Stimulated activated CD4-positive, alpha-beta T cell treated with anti-CD3 and anti-CD28 coated beads, Interleukin-15, amount 100 ng/mL, for 24 hours (primary cell): ENCODE measurements at places on chromosomes 3 and 15.

DNA sequence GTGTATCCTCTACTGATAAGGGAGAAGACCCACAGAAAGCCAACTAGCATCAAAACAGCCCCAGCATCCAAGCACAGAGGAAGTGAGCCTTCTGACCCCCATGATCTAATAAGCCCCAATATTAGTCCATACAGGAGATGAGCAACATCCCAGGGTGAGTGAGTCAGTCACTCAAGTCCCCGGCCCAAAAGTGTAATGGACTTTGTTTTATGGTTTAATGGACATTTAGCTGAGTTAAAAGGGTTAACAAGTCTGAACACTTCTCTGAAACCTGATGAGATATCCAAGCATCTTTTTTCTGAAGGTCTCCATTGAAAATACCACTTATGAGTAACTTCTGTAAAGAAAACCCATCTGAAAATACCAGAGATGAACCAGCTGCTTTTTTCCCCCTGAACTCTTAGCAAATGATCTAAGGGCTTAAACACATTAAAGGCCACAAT lies 115.6 kb downstream of the GREM1 start:
- no peak for DNase-seq

DNA sequence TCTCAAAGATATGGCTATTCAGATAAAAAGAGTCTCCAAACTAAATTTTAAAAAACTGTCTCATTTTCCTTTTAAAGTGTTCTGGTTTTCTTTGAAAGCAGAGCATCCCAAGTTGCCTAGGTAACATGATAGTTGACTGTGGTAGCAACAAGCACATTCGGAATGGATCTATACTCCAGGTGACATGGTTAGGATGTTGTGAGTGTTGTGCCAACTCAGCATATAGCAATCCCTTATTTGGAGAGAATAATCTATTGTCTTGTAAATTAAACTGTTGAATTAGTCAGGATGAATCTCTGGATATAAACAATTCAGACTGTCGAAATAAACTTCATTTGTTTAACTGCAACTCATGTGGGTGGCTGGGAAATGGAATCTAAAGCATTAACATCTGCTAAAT lies 418.6 kb downstream of the TUSC7 start:
- DNase-seq, result no peak

- no peak for DNase-seq
Observed at GRCh38 chr3:141129049-141129448, 77.9 kb downstream of the SPSB4 start.

GRCh38 chr15:62269504-62269903 lies 104.4 kb upstream of the C2CD4B start:
- no peak for DNase-seq

DNA sequence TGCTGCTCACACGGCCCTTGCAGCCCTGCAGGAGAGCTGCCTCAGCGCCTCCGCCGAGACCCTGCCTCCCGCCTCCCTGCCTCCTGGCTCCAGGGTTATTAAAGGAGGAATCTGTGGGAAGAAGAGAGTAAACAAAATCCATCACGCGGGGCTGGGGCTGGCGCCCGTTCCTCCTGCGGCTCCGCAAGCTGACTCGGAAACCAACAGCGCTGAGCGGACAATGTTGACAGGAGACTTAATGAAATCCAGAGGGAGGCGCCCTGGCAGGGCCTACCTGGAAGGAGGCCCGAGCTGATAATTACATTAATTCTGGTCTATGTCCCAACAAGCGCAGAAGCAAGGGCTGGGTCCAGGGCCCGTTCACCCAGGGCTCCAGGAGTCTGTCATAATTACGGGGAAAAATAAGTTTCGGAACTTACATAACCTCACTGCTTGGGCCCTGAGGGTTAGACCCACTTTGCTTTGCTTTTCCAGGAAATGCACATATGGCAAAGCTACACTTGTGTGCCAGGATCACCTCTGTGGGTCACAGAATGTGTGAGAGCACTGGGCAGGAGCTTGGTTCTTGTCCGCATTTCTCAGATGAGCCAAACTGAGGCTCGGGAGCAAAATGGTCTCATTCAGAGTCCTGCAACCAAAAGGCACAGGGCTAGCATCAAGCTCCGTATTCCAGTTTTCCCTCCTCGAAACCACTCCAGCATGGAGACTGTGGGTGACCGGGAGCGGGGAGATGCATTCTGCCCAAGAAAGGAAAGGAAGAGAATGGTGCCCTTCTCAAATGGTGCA lies 43.8 kb upstream of the SLC6A6 start:
- DNase-seq, result no peak

DNA sequence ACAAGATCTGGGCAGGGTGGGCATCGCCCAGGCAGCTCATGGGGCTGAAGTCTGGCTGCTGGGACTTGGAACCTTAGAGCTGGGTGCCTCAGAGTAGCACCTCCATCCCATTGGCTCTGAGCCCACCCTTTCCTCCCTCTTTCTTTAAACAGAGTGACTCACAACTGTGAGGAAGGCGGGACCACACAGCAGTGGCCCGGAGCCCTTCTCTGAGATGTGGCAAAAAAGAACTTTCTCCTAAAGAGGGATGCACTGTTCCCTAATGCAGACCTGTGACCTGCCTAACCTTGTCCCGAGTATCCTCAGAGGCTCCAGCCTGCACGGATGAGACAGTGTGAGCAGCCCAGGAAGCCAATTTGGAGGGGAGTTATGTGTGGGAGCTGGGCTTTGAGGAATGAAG lies 23.6 kb downstream of the PRR20G start:
- no peak for DNase-seq

DNA sequence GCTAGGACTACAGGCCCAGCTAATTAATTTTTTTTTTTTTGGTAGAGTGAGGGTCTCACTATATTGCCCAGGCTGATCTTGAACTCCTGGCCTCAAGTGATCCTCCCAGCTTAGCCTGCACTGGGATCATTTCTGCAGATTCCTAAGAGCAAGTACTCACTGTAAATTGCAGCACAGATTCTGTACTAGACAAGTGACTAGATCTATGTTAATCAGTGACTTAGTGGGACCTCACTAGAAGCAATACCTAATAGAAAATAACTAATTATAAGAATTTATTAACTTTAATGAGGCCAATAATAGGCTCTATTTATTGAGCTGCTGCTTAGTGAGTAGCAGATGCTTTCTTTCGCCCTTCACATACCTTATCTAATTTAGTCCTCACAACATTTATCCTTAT lies 10.6 kb upstream of the UTS2B start:
- DNase-seq, result no peak

GRCh38 chr3:57434041-57434440 lies 110.1 kb downstream of the DNAH12 start:
- DNase-seq, result no peak

DNA sequence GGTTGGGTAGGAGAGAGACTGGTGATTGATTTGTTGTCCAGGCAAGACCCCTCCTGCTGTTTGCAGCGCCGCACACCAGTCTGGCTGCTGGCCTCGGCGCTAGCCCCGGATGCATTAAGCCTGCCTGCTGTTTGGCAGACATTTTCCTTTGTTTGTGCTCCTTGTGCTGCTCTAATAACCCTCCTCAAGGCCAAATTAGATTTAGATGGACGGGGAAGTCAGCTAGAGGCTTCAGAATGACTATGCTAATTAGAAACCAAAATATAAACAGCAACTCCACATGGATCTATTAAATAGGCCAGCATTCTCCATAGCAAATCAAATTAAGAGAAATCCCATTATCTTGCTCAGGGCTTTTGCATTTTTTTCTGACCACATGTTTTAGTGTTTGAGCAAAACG lies 445.2 kb downstream of the SQOR start:
- no peak for DNase-seq

DNA sequence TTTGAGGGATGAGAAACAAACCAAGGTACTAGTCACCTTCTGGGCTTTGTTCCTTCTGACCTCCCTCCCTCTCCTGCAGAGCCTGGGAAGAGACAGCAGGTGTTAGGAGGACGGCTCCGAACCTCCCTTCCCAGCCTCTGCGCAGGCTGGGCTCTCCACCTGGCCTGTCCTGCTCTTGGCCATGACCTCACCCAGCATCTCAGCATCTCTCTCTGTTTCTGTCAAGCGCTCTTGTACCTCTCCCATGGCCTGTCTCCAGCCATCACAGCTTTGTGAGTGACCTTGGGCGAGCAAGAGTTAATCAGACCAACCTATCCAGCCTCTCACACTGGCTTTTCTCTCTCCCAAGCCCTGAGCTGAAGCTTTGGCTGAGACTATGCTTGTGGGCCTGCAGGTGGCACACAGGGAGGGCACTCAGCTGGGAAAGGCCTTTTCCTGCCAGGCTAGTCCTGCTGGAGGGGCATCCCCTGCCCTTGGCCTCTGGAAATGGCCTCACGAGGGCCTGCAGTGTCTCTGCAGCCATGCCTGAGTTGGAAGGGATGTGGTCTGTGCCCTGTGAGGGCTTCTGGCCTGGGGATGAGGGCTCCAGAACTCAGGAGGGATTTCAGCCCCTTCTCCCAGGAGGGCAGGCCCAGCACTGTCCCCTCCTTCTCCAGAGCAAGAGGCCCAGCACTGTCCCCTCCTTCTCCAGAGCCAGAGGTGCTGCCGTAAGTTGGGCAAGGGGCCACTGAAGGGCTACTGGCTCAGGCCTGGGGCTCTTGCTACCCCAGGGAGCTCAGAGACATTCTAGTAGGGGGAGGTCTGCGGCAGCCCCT lies 2.1 kb downstream of the CHST13 start:
- no peak for DNase-seq

DNA sequence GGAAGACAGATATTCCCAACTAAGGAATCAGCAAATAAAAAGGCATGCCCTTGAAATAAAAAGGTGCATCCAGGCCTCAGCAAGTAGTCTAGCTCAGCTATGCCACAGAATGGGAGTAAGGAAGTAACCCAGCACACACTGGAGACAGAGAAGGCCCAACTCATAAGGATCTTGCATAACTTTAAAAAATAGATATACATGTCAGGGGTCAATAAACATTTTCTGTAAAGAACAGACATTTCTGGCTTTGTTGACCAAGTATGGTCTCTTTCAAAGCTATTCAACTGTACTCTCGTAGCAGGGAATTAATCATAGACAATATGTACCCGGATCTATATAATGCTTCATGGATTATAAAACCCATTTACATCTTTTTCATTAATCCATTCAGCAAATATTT lies 449.3 kb downstream of the TAFA4 start:
- no peak for DNase-seq

DNA sequence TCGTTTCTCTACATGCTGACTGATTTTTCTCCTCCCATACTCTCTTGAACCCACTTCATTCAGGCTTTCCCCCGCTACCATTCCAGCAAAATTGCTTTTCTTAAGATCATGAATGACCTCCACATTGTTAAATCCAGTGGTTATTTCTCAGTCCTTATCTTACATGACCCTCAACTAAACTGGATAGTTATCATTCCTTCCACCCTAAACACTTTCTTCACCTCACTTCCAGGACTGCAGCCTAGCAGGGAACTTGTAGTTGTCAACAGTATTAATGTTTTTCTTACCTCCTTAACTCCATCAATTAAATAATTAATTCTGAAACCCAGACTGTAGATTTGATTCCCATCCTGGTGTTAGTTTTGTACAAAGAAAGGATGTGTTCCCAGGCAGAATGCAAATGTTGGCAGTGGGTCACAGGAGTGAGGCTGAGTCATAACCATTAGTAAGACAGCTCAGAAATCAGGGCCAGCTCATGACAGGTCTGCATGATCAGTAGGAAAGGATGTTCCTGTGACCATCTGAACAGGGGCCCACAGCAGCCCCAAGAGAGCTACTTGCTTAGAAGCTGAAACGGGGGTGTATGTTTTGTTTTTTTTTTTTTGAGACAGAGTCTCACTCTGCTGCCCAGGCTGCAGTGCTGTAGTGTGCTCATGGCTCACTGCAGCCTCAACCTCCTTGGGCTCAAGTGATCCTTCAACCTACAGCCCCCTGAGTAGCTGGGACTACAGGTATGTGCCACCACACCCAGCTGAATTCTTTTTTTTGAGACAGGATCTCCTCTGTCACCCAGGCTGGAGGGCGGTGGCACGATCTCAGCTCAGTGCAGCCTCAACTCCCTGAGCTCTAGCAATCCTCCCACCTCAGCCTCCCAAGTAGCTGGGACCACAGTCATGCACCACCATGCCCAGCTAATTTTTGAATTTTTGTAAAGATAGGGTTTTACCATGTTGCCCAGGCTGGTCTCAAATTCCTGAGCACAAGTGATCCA lies 9.1 kb downstream of the BCL2L10 start:
- DNase-seq, result peak; percentile 19

GRCh38 chr3:131193641-131194238 lies 167.1 kb downstream of the NEK11 start:
- DNase-seq, result no peak

DNA sequence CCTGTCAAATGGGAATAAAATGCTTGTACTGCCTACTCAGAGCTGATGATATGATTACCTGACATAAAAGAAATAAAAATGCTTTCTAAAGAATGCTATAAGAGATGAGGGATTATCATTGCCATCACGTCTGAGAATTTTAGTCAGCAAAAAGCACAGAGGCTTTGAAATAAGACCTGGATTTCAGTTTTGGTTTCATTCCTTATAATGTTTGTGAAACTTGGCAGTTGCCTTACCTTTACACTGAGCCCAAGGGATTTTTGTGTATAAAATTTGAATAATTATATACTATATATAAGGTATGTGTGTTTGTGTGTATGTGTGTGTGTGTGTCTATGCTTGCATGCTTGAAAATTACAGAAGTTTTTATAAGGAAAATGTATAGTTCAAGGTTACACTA lies 634.8 kb upstream of the BCHE start:
- no peak for DNase-seq

- DNase-seq, result no peak
Observed at GRCh38 chr3:70501561-70501960, 189.1 kb upstream of the MDFIC2 start.

DNA sequence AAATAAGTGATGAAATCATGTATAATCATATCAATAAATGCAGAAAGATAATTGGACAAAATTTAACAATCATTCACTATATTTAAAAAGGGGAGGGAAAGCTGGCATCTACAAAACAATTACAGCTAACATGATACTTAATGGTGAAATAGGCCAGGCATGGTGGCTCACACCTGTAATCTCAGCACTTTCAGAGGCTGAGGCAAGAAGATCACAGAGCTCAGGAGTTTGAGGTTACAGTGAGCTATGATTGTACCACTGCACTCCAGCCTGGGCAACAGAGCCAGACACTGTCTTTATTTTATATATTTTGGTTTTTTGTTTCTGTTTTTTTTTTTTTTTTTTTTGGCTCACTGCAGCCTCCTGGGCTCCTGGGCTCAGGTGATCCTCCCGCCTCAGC lies 12.1 kb downstream of the EDC3 start:
- no peak for DNase-seq
